Prostate gland (tissue), 2 donors: ENCODE measurements at places on chromosomes 3 and 15. TPM values are rescaled to one million over a fixed set of nuclear protein-coding genes. Genes with fewer than 3 reads are reported as not detected.
A peak's percentile ranks its signal among the peaks of the same experiment; 100 is the strongest.

DNA sequence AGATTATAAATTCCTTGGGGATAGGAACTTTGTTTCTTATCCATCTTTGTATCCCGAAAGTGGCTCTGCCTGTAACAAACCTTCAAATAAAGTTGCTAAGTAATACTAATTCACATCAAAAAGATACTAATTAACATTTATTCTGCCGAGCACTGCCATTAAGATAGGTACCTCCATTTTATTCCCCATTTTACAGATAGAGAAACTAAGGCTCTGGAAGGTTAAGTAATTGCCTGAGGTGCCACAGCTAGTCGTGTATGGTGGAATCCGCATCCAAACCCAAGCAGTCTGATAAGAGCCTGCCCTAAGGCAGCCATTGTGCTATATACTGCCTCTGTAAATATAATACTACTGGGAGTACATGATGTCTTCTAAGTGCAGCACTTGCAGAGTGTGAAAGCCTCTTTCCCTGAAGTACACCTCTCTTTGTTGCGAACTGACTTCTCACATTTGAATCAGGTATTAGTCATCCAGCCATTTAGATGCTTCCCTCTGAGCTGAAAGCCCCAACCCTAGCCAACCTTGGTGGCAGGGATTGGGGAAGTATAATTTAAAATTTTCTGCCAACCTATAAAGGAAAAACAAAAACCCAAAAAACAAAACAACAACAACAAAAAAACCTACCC, 78.5 kb upstream of the CHD2 start:
- peaks cover 10% of the 10 kb centered on the region for H3K4me1 ChIP-seq
- H3K27ac ChIP-seq: peak overlapping the region; percentile 96
- no peaks in the 10 kb centered on the region for H3K27me3 ChIP-seq
- no peak overlapping the region for H3K4me3 ChIP-seq

DNA sequence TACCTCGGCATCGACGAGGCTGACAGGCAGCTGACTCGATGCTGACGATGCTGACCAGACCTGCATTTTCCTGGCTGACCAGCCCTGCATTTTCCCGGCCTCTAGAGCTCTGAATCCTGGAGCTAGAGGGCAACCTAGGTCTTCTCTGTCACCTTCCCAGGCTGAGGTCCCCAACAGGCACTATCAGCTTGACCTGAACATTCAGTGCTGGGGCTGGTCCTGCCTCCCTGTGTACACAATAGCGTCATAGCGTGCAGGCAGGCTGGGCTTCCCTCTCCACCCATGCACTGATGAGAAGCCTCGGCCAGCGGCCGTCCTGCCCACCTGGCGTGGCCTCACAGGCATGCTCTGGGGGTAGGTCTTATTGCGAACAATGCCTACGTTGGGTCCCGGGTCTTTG, 62.3 kb upstream of the SNRPA1 start:
- H3K27me3 ChIP-seq: no peaks in the 10 kb centered on the region
- DNase-seq: no peak
- no peak overlapping the region for H3K4me3 ChIP-seq
- no peak overlapping the region for H3K27ac ChIP-seq

- H3K4me3 ChIP-seq: no peak overlapping the region
- no peaks in the 10 kb centered on the region for H3K27me3 ChIP-seq
- no peak for DNase-seq
- H3K4me1 ChIP-seq: no peaks in the 10 kb centered on the region
- H3K27ac ChIP-seq: no peak overlapping the region
- no peaks in the 10 kb centered on the region for H3K36me3 ChIP-seq
Measured at GRCh38 chr3:110849064-110849463, 222.6 kb upstream of the NECTIN3 start.

DNA sequence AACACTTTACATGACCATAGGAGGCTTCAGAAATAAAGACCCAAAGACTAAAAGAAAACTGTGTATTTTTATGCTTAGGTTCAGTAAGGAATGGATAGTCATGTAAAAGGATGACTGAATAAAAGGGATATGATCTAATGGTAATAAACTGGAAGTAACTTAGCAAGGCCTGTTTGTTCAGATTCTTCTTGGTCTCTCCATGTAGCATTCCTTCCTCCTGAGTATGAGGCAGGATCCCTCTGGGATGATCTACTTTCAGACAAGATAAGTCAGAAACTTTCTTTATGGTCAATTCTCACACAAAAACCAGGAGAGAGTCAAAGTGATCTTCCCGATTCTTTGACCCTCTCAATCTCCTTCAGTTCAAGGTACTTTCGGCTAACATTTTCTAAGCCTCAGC, 340.8 kb upstream of the DCBLD2 start:
- H3K36me3 ChIP-seq: no peaks in the 10 kb centered on the region
- DNase-seq: no peak
- no peak overlapping the region for H3K27ac ChIP-seq

DNA sequence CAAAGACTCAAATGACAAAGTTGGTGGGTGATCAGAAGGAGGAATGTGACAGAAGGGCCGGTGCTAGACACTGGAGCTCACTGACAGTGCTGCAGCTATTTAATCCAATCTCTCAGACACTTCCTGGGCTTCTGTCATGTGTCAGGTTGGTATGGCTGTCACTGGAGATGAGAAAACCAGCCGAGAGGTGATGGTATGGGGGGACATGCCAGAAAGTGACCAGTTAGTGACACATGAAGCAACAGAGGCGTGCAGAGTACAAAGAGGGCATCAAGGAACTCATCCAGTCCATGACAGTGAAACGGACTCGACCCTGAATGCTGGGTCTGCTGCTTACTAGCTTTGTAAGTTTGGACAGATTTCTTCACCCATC, 219.5 kb downstream of the CADPS start:
- H3K4me1 ChIP-seq: no peaks in the 10 kb centered on the region
- H3K27ac ChIP-seq: no peak overlapping the region
- no peaks in the 10 kb centered on the region for H3K36me3 ChIP-seq
- DNase-seq: no peak
- no peak overlapping the region for H3K4me3 ChIP-seq

GRCh38 chr3:181210275-181210674, 220.7 kb upstream of the DNAJC19 start:
- no peak for DNase-seq
- no peaks in the 10 kb centered on the region for H3K36me3 ChIP-seq
- no peaks in the 10 kb centered on the region for H3K27me3 ChIP-seq
- no peaks in the 10 kb centered on the region for H3K4me1 ChIP-seq

DNA sequence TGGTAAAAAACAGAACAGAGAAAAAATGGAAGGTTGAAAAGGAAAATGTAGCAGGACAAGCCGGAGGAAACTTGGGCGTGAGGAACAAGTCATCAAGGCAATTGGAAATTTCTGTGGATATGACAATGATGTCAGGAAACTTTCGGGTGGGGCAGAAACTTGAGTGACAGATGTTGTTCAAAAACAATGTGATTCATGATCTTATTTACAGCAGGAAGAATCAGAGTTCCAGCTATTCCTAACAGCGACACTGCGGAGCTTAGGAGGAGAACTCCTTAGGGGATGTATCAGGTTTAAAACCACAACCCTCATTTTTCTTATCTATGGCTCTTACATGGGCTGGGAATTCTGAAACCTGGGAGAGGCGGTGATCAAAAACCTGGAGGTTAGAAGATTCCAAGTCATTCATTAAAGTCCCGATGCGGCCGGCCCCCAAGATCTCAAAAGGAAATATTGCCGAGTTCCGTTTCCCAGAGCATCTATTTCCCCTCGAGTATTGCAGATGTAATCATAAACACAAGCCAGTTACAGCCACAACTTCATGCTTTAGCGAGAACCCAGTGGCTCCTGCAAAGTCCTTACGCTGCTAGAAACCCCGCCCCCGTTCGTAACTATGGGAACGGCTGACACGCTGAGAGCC, 659 bp upstream of the ARRDC4 start:
- H3K4me1 ChIP-seq: no peaks in the 10 kb centered on the region
- no peak for DNase-seq
- peak overlapping the region; percentile 28 for H3K27ac ChIP-seq
- H3K27me3 ChIP-seq: no peaks in the 10 kb centered on the region
- H3K36me3 ChIP-seq: no peaks in the 10 kb centered on the region

GRCh38 chr3:111781561-111782446, 77.3 kb upstream of the PHLDB2 start:
- DNase-seq: no peak
- H3K36me3 ChIP-seq: no peaks in the 10 kb centered on the region
- no peak overlapping the region for H3K4me3 ChIP-seq

DNA sequence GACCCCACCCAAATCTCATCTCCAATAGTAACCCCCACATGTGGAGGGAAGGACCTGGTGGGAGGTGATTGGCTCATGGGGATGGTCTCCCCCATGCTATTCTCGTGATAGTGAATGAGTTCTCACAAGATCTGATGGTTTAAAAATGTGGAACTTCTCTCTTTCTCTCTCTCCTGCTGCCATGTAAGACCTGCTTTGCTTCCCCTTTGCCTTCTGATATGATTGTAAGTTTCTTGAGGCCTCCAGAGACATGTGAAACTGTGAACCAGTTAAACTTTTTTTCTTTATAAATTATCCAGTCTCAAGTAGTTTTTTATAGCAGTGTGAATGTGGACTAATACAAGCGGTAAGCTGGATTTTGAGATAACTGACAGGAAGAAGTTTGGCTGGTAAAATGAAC, 60.3 kb upstream of the MBNL1 start:
- H3K27ac ChIP-seq: no peak overlapping the region
- H3K27me3 ChIP-seq: no peaks in the 10 kb centered on the region
- DNase-seq: no peak
- H3K36me3 ChIP-seq: no peaks in the 10 kb centered on the region

- H3K27me3 ChIP-seq: no peaks in the 10 kb centered on the region
- no peak overlapping the region for H3K4me3 ChIP-seq
- H3K4me1 ChIP-seq: no peaks in the 10 kb centered on the region
- DNase-seq: no peak
- H3K36me3 ChIP-seq: no peaks in the 10 kb centered on the region
Measured at GRCh38 chr3:182183716-182184430, 472.1 kb downstream of the SOX2 start.

- DNase-seq: no peak
- no peak overlapping the region for H3K4me3 ChIP-seq
- H3K4me1 ChIP-seq: no peaks in the 10 kb centered on the region
- no peaks in the 10 kb centered on the region for H3K27me3 ChIP-seq
- H3K27ac ChIP-seq: no peak overlapping the region
Measured at GRCh38 chr3:35044190-35044589, 595.1 kb upstream of the ARPP21 start.

DNA sequence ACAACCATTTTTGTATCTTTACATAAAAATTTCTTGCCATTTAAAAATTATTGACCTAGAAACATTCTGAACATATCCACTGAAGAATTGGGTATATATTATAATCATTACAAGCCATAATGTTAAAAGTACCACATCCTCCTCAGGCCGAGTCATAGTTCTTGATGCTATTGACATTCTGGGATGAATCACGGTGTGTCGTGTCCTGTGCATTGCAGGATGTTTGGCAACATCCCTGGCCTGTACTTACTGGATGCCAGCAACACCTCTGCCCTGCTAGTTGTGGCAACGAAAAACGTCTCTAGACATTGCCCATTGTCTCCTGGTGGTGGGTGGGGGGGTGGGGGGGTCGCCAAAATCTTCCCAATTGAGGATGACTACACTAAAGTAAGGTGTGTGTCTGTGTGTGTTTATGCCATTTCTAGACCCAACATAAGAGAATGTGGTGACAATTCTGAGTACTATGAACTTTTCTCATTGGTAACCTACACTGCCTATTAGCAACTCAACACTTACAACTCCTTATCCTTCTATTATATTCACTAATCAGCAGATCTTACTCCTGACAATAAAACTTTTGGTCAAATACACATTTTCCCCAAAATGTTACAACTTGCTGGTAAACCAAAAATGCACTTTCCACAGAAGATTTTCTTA, 471.6 kb downstream of the FOXP1 start:
- no peaks in the 10 kb centered on the region for H3K27me3 ChIP-seq
- no peak overlapping the region for H3K4me3 ChIP-seq
- DNase-seq: no peak
- H3K36me3 ChIP-seq: no peaks in the 10 kb centered on the region
- no peak overlapping the region for H3K27ac ChIP-seq

DNA sequence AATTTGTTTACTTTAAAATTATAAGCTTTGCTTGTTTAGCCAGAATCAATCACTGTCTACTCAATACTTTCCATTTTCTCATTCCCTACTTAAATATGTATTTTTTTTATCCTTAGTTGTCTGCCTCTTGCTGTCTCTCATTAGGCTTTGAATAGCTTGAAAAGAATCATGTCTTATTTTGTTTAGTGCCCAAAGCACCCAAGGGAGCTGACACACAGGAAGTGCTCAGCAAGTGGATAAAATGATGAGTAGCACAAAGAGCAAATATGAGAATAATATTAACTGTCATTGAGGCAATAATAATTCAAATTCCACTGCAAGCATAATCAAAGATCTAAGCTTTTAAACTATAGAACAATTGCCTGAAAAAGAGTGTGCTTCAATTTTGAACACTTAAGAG, 19.0 kb upstream of the IL1RAP start:
- no peaks in the 10 kb centered on the region for H3K4me1 ChIP-seq
- H3K4me3 ChIP-seq: no peak overlapping the region
- H3K36me3 ChIP-seq: no peaks in the 10 kb centered on the region
- no peak for DNase-seq
- no peaks in the 10 kb centered on the region for H3K27me3 ChIP-seq

- no peak overlapping the region for H3K27ac ChIP-seq
- no peak overlapping the region for H3K4me3 ChIP-seq
- H3K27me3 ChIP-seq: no peaks in the 10 kb centered on the region
- no peaks in the 10 kb centered on the region for H3K4me1 ChIP-seq
- DNase-seq: no peak
Measured at GRCh38 chr3:138359148-138359918, 11.0 kb downstream of the MRAS start.

GRCh38 chr3:161393803-161394202, 22.5 kb upstream of the SPTSSB start:
- no peak for DNase-seq
- H3K27ac ChIP-seq: no peak overlapping the region
- no peak overlapping the region for H3K4me3 ChIP-seq
- no peaks in the 10 kb centered on the region for H3K27me3 ChIP-seq

DNA sequence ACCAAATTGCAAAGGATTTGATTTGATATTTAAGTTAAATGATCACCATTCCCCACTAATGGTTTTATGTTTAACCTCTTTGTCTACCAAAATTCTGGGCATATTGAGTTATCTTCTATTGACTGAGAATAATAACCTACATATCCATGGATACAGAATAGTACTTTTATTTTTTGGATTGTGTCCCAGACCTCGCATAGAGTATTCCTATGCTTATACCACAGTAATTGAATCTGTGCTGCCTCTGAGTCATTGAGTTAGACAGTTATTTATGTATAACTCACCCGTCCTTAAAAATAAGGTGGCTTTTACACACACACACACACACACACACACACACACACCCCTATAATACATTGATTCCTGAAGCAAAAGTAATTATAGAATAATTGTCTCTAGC, 690.1 kb upstream of the BCHE start:
- DNase-seq: no peak
- H3K27me3 ChIP-seq: no peaks in the 10 kb centered on the region
- H3K27ac ChIP-seq: no peak overlapping the region
- no peaks in the 10 kb centered on the region for H3K4me1 ChIP-seq

Gene PODXL2
- 63.9 TPM for total RNA-seq

Gene GUCA1C
- total RNA-seq: not detected

Gene AAGAB
- total RNA-seq: 34.3 TPM

Gene MYRIP
- total RNA-seq: 4.8 TPM
